Suppressor macrophage treated with lipopolysaccharide for 1 hour (primary cell): ENCODE measurements at places on chromosomes 2 and 18.

DNA sequence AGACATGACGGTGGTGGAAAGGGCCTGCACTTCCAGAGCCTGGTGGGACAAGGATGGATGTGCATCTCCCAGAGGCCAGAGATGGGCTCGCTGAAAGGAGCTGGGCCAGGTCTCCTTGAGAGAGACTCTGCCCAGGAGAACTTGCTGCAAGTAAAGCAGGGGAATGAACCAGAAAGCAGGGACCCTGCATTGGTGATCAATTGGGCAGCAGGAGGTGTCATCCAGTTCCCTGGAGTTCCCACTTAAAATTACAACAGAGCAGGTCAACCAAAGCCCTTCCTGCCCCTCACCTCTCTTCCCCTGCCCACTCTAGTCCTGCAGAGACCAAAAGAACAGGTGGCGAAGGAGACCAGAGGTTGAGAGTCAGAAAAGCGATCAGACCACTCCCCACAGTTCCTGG lies 69.7 kb upstream of the CAB39 start:
- DNase-seq, result no peak

DNA sequence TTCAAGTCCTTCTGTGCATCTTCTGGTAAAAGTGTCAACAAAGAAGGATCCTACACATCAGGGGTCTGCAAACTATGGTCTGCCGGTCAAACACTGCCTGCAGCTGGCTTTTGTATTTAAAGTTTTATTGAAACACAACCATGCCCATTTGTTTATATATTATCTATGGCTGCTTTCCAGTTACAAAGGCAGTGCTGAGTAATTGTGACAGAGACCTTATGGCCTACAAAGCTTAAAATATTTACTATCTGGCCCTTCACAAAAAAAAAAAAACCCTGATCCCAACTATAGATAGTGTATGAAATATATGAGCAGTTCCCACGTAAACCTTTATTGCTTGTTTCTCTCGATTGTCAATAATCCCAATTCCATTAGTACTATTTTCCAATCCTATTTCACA lies 101.4 kb downstream of the RBMS1 start:
- DNase-seq, result no peak

DNA sequence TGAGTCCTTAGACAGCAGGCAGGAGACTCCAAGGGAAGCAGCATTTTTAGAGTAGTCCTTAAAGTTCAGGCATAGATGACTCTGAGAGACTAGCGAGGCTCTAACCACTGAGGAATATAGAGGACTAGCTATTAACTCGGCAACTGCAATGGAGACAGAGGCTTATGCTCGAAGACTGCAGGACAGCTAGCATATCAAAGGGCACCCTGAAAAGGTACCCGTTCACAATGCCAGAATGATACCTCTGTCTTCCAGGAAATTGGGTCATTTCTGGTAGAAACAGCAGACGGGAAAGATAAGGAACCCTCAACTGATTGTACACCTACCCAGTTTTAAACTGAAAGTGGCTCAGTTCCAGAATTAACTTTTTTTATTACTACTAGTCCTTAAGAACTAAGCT lies 1204.0 kb upstream of the ZEB2 start:
- DNase-seq, result no peak

GRCh38 chr2:146634230-146635097 lies 1210.4 kb upstream of the ACVR2A start:
- no peak for DNase-seq

GRCh38 chr2:106270471-106270891 lies 76.4 kb upstream of the UXS1 start:
- no peak for DNase-seq

GRCh38 chr2:12674644-12675328 lies 42.0 kb upstream of the TRIB2 start:
- no peak for DNase-seq

GRCh38 chr2:66915237-66915636 lies 480.3 kb downstream of the MEIS1 start:
- no peak for DNase-seq

GRCh38 chr18:8218197-8218596 lies 391.0 kb upstream of the RAB12 start:
- no peak for DNase-seq

GRCh38 chr2:161971551-161971950 lies 102.5 kb downstream of the DPP4 start:
- DNase-seq, result no peak

DNA sequence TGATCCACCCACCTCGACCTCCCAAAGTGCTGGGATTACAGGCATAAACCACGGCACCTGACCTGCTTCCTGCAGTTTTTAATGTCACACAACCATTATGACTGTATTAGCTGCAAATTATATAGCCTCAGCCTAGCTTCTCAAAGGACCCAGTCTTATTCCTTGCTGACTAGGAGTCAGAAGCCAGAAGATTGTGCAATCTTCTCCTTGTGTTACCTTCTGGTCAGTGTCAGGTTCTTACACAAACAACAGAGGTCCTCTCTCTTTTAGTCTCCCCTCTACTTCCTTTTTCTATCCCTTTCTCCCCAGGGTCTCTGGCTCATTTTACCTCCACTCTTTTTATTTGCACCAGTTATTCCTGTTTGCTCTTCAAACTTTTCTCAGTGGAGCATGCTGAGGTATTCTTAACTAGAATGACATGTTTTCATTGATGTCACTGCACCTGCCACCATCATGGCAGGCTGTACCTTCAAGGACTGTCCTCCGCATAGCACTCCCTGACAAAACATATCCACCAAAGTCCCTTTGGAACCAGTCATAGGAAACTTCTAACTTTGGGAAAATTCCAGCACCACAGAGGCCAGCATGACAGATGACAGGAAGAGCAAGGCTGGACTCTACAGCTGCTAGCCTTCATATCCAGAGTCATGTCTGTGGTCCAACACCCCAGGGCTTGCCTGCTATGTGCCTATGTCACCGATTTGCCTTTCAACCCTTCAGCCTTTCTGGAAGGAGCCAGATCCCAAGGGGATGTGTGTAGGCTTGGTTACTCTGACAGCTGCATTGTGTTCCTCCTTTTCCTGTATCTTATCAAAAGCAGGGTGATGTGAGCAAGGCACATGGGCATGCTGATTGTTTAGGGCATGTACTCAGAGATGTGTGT lies 45.2 kb upstream of the EPC2 start:
- DNase-seq, result no peak

- peak; percentile 93 for DNase-seq
Observed at GRCh38 chr2:9703085-9703678, 72.4 kb upstream of the YWHAQ start.

GRCh38 chr18:1306641-1307040 lies 402.0 kb downstream of the ADCYAP1 start:
- DNase-seq, result no peak

DNA sequence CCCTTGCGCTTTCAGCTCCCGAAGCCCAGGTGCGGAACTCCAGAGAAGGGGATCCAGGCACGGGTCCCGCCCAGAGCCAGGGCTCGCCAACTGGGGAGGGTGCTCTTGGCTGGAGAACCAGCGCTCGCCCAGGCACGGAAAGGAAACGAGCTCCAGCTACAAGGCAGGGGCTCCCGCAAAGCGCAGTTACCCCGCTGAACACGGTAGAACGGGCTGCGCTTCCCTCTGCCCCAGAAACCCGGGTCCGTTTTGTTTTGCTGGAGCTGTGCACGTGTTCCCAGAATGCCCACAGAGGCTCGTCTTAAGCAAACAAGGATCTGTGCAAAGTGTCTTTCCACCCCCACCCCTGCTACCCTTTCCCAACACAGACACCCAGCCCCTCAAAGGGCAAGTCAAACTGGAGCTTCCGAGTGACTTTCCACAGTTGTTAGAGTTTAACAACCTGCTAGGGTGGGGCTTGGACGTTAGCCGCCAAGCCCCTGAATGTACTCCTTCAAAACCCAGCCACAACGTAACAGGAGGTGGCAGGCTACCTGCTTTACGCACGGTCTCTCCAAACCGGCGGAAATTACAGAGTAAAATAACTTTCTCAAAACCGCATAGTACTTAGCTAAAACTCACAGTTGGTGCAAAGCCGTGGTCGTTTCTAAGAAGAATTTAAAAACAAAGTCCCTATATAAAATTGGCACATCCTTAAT lies 775 bp downstream of the RNF125 start:
- peak; percentile 33 for DNase-seq

DNA sequence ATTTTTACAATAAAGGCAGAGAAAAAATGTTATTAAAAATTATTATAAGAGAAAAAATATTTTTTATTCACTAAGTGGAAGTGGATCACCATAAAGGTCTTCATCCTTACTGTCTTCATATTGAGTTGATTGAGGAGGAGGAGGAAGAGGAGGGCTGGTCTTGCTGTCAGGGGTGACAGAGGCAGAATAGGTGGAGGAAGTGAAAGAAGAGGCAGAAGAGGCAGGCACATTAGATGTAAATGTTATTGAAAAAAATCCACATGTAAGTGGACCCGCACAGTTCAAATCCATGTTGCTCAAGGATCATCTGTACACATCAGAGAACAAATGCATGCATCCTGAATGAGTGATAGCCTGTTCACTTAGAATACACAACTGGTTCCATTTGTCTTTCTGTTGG lies 6.4 kb upstream of the SPATS2L start:
- no peak for DNase-seq

GRCh38 chr2:233223059-233223894 lies 28.2 kb upstream of the ATG16L1 start:
- DNase-seq, result peak; percentile 57

GRCh38 chr18:56358608-56359280 lies 279.6 kb downstream of the TXNL1 start:
- DNase-seq, result peak; percentile 71
